ENCODE measurements at places on chromosomes 13 and 19.
A peak's percentile ranks its signal among the peaks of the same experiment; 100 is the strongest.

- DNase-seq: no peak
Measured at GRCh38 chr13:99057310-99057975, 79.6 kb upstream of the DOCK9 start.

DNA sequence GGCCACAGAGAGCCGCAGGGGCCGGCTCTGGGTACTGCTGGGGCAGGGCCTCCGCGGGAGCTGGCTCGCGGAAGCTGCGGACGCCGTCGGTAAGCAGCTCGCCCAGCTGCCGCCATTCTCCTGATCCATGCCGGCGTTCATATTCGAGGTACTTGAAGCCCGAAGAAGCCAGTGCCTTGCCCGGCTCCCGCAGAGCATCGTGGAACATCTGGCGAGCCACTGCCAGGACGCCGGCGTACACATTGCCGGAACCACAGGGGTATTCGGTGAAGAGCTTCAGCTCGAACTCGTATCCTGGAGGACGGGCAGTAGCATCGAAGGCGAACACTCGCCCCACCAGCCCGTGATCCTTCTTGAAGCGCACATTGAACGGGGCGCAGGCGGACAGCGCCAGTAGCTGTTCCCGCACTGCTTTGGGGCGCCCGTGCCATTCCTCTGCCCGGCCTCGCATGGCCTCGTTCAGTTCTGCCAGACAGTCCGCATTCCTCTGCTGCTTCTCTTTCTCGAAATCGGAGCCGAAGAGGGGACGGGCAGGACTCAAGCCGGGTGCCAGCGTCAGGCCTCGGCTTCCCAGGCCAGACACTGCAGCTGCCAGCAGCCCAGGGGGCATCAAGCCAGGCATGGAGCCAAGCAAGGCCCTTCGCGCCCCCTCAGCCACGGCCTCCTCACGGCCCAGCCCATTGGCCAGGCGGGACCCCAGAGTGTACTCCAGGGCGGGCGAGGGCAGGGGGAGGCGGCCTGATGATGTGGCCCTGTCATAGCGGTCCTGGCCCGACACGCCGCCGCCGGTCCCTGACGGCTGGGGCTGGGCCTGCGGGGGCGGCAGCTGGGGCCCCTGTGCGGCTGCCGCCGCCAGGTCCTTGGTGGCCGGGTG lies 1.0 kb downstream of the IRF2BP1 start:
- DNase-seq: peak; percentile 63

GRCh38 chr13:53694814-53695532 lies 666.4 kb downstream of the OLFM4 start:
- DNase-seq: no peak

- DNase-seq: no peak
Measured at GRCh38 chr13:111317571-111318345, 2.7 kb upstream of the TEX29 start.

GRCh38 chr13:47846886-47847285 lies 154.2 kb downstream of the SUCLA2 start:
- no peak for DNase-seq

DNA sequence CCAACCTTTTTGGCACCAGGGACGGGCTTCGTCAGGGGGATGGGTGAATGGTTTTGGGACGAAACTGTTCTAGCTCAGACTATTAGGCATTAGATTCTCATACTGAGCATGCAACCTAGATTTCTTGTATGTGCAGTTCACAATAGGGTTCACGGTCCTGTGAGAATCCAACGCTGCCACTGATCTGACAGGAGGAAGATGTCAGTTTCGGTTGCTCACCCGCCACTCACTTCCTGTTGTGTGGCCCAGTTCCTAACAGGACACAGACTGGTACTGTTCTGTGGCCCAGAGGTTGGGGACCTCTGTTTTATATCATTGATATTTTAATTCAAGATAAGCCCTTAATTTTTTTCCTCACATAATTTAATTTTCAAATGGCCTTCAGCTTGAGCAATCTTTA lies 26.7 kb upstream of the TDRD3 start:
- DNase-seq: no peak

DNA sequence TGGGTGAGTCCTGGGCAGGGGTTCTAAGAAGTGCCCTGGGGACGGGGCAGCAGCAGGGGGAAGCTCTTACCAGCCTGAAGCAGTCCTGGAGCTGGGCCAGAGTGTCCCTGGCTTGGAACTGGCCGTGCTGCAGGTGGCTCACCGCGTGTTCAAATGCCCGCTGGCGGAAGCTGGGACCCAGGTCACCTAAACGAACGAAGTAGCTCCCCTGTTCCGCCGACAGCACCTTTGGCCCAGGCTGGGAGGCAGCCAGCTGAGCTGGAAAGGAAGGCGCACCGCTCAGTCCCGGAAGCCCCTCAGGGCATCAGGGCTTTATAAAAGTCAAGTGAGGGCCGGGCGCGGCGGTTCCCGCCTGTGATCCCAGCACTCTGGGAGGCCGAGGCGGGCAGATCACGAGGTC lies 9.6 kb downstream of the PLIN4 start:
- DNase-seq: no peak

DNA sequence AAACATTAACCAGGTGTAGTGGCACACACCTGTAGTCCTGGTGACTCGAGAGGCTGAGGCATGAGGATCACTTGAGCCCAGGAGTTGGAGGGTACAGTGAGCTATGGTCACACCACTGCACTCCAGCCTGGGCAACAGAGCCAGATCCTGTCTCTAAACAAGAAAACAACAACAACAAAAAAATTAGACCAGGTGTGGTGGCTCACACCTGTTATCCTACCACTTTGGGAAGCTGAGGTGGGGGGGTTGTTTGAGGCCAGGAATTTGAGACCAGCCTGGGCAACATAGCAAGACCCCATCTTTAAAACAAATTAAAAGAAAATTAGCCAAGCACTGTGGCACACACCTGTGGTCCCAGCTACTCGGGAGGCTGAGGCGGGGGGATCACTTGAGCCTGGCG lies 20.8 kb upstream of the PTPRS start:
- no peak for DNase-seq

GRCh38 chr13:102873653-102874052 lies 27.8 kb downstream of the ERCC5 start:
- DNase-seq: no peak

DNA sequence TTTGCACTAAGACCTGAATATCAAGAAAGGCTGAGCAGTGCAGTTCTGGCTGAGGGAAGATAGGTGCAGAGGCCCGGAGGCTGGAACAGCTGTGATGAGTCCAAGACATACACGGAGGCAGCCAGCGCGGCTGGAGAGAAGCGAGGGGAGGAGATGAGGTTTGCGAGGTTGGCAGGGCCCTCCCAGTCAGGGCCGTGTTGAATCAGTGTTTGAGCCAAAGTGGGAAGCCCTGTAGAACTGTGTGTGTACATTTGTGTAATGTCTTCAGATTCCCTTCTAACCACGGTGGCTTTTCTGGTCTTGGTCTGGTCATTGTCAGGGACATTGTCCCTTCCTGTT lies 34.9 kb downstream of the PAK4 start:
- no peak for DNase-seq

GRCh38 chr19:12792051-12792852 lies 966 bp downstream of the JUNB start:
- DNase-seq: peak; percentile 69

- no peak for DNase-seq
Measured at GRCh38 chr13:31352467-31352866, 152.7 kb downstream of the B3GLCT start.

DNA sequence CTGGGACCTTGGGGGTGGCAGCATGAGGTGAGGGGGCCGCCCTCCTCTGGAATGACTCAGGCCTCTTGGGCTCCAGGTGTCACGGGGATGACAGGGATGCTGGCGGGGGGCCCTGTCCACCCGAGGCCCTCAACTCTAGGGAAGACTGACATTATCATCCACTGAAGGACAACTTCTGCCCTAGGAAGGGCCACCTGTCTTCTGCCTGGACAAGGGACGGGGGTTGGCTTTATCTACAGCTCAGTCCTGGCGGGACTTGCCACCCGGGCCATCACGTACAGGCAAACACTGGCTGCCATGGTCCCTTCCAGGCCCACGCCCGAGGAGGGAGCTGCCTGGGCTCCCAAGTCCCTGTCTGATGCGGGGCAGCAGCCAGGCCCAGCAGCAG lies 130.7 kb downstream of the STK24 start:
- no peak for DNase-seq

GRCh38 chr13:97005625-97006262 lies 11.5 kb upstream of the OXGR1 start:
- DNase-seq: no peak

DNA sequence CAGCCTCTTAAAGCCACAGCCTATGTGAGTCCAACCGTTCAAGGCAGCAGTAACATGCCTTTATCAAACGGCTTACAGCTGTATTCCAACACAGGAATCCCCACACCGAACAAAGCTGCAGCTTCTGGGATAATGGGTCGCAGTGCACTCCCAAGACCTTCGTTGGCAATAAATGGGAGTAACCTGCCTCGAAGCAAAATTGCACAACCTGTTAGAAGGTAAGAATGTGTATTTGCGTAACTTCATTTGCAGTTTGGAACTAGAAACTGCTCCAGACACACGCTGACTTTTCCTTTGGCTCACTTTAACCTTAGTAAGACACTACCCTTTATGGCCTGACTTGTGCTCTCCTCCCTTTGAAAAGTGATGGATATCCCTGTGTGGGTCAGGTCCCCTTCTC lies 63.4 kb downstream of the SLAIN1 start:
- no peak for DNase-seq

- no peak for DNase-seq
Measured at GRCh38 chr19:41889896-41890295, 6.9 kb downstream of the ARHGEF1 start.

GRCh38 chr19:50486823-50487515 lies 10.3 kb upstream of the GARIN5A start:
- DNase-seq: no peak

- DNase-seq: no peak
Measured at GRCh38 chr13:23988546-23989122, 91.3 kb upstream of the C1QTNF9B start.

DNA sequence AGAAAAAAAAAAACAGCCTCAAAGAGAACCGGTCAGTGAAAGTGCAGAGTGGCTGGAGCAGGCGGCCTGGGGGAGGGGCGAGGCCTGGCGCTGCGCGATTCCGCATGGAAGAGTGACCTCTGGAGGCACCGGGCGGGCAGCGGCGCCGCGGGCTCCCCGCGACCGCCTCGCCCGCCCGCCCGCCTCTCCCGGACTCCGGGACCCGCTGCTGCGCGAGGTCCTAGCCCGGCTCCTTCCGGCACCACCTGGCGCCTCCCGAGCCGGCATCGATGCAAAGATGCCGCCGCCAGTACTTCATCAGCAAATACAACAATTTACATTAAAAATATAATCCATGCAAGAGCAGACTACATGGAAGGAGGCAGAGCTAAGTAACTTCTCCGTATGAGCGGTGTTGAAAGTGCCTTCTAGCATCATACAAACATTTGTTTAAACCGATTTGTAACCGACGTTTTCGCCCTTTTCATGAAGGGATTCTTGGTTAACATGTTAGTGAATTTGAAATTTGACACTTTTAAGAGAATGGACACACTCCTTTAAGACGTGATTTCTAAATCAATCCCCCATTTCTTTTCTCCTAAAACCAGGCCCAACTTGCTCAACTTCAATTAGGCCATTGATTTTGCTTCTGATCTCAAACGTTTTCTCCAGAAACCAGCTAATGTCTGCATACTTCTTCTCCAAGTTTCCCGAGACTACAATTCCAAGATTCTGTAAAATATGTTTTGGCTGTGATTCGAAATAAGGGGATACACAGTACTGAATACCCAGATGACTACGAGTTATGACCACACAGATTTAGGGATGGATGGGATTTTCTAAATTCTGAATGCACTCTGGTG lies 2.1 kb downstream of the EFNB2 start:
- peak; percentile 87 for DNase-seq

DNA sequence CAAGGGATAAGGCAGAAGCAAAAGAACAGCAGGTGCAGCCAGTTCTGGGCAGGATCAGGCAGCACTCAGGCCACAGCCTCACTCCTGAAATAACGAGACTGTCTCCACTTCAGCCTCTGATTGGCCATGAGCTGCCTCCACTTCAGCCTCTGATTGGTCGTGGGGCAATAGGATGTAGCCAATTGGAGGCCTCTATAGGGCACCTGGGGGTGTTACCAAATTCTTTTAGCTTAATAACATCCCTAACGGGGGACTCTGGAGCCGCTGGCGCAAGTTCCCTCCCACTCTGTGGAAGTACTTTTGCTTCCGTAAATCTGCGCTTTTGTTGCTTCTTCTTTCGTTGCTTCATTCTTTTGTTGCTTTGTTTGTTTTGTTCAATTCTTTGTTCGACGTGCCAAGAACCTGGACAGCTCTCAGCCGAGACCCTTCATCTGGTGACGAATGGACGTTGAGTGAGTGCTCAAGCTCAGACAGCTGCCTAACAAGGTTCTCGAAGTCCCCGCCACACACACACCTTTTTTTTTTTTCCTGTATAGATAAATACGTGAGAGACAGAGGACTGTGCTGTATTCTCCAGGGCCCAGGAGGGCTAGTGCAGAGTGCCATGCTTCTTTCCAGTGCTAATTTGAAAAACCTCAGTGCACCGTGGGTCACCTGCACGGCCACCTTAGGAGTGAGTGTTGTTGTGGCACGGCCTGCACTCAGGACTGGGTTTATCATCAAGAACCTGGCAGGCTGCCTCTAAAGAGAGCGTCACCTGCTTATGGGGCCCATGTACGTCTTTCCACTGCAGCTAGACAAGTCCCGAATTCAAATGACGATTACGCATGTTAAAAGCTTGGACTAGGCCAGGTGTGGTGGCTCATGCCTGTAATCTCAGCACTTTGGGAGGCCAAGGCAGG lies 32.0 kb upstream of the TUBGCP3 start:
- DNase-seq: no peak

GRCh38 chr13:20570517-20570916 lies 3.6 kb downstream of the IFT88 start:
- DNase-seq: no peak

GRCh38 chr13:33606692-33607091 lies 211.3 kb upstream of the RFC3 start:
- DNase-seq: no peak

GRCh38 chr19:8366961-8367326 lies 3.0 kb downstream of the ANGPTL4 start:
- peak; percentile 71 for DNase-seq

DNA sequence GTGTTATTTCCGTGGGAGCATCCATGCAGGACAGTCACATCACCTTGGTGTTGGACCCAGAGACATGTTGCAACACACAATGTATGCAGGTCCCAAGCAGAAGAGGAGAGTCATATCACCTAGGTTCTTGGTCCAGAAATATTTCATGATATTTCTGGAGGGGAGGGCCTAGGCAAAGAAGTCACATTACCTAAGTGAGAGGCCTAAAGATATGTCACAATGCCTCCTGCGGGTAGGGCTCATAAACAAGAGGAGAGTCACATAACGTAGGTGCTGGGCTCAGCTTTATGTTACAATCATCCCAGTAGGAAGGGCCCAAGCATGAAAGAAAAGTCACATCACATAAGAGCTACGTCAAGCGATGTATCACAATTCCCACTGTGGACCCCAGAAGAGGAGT lies 10.8 kb upstream of the ZNF724 start:
- no peak for DNase-seq

DNA sequence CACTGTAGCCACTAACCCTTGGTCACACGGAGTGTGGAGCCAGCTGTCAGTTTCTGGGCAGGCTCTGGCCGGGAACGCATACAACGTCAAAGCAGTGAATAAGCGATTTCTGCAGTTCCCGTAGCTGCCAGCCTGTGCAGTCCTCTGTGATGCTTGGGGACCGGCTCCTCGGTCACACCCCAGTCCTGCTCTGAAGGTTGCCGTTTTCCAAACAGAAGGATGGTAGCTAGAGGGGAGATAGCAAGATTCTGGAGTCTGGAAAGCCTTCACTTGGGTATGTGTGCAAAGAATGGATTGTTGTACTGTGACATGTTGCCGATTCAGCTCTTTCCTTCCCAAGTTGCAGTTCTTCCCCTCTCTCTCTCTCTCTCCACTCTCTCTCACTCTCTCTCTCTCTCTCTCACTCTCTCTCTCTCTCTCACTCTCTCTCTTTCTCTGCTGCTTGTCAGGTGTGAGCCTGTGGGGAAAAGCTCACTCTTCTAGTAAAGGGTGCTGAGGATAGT lies 38.7 kb upstream of the C1QTNF9 start:
- DNase-seq: peak; percentile 78
